ENCODE measurements at places on chromosomes 5 and 9.

DNA sequence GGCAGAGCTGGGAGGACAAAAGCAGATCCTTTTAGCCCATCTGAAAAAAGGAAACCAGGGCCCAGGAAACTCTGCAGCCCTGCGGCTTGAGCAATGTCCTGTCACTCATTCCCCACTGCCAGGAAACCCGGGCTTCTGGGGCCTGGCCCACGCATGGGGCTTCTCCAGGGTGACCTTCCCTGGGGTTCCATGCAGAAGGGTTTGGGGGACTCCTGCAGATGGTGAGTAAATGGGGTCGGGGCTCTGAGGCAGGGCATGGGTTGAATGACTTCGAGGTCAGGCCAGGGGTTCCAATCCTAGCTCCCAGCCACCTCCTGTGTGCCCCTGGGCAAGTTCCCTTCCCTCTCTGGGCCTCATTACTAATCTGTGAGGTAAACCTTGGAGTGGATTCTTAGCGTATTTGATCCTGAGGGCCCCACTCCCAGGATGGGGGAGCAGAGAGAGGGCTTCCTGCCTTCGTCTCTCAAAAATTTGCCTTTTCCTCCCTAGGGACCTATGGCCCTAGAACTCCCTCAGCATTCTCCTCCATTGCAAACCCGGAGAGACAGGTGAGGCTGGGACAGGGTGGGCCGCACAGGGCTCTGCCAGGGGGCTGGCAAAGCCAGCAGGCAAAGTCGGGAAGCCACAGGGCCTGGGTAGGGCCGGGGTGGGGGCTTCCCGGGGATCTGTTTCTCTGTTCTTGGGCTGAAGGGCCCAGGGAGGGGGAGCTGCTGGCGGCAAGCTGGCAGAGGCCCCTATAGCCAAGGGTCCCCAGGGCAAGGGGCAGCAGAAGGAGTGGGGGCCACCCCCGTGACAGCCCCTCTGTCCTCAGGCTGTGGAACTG, 25.8 kb downstream of the ADGRD2 start:
- DNase-seq: no peak

- no peak for DNase-seq
These were observed 86.5 kb upstream of the CCDC180 start for GRCh38 chr9:97220894-97221477.

DNA sequence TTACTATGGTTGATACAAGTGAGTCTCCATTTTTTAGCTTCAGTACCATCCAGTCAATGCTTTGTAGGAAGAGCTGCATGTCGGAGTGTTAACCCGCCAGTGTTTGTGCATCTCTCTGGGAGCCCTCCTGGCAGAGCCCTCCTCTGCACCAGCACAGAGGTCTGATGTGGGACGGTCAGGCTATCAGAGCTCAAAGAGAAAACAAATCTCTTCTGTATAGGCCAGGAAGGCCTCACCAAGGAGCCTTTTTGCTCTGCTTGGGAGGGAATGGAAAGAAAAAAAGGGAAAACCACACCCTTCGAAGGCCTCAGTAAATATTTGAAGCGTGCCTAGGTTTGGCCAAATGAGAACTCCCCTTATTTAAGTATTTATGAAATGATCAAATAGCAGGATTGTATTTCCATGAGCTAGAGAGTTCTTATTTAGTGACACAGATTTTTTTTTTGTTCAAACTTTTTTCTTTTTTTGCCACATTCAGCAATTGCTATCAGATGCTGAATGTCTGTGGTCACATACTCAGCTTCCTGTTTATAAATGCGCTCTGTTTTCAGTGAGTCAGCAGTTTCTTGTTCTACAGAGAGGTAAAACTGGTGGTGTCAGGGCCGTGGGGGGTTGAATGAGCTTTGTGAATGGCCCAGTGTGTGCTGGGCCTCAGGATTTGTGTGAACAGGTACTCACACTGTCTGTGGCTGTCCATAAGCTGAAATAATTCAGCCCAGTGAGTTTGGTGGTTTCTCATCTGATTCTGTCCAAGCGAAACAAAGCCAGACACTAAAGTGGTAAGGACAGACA, 226.6 kb downstream of the SNX18 start:
- DNase-seq: peak; percentile 80

- no peak for DNase-seq
These were observed 94.9 kb downstream of the BASP1 start for GRCh38 chr5:17312358-17312757.

GRCh38 chr5:67299231-67299735, 102.7 kb upstream of the CD180 start:
- DNase-seq: peak; percentile 90

Data from inflammatory macrophage treated with lipopolysaccharide for 4 hours (primary cell).